ENCODE measurements at places on chromosomes 3 and 15. TPM values are rescaled to one million over a fixed set of nuclear protein-coding genes. Genes with fewer than 3 reads are reported as not detected.
A peak's percentile ranks its signal among the peaks of the same experiment; 100 is the strongest.

- H3K36me3 ChIP-seq, result peaks cover 3% of the 10 kb centered on the region
- no peak for DNase-seq
- H3K27ac ChIP-seq, result peak overlapping the region; percentile 94
- no peaks in the 10 kb centered on the region for H3K27me3 ChIP-seq
These were observed 10.5 kb downstream of the FILIP1L start for GRCh38 chr3:100103558-100104441.

GRCh38 chr3:171741377-171741776 lies 68.9 kb downstream of the PLD1 start:
- H3K36me3 ChIP-seq, result peaks cover 9% of the 10 kb centered on the region
- H3K4me3 ChIP-seq, result no peak overlapping the region

Gene ANKUB1
- not detected for total RNA-seq

DNA sequence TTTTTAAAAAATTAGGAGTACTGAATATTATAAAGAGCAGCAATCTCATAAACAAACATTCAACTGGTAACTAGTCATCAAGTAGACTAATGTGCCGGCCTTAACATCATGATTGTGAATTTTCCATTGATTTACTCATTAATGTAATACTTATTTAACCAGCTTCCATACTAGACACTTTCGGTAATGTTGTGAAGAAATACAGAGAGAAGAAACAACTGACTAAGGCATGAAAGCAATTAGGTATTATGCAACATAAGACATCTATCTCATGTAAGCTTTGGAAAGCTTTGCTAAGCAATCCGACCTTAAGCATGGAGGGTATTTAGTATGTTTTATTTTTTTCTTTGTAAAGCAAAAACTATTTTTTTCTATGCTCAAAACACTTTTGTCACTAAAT lies 108.0 kb downstream of the IL1RAP start:
- peaks cover 38% of the 10 kb centered on the region for H3K4me1 ChIP-seq
- no peaks in the 10 kb centered on the region for H3K27me3 ChIP-seq
- DNase-seq, result no peak
- no peak overlapping the region for H3K4me3 ChIP-seq
- no peak overlapping the region for H3K27ac ChIP-seq
